Uterus (tissue), 4 donors: ENCODE measurements at places on chromosomes 5 and 9. TPM values are rescaled to one million over a fixed set of nuclear protein-coding genes. Genes with fewer than 3 reads are reported as not detected.

Gene GALNT10
- 5.6 TPM for total RNA-seq

Gene PRKAA1
- 82.4 TPM for total RNA-seq

Gene NPR3
- 23.1 TPM for total RNA-seq

Gene TEX48
- not detected for total RNA-seq

Gene SIL1
- total RNA-seq: 17.4 TPM

- H3K4me1 ChIP-seq: peaks cover 5% of the 10 kb centered on the region
- no peak for DNase-seq
- no peak overlapping the region for H3K4me3 ChIP-seq
- H3K27me3 ChIP-seq: no peaks in the 10 kb centered on the region
Measured at GRCh38 chr5:129481161-129481560, 21.1 kb downstream of the ADAMTS19 start.

DNA sequence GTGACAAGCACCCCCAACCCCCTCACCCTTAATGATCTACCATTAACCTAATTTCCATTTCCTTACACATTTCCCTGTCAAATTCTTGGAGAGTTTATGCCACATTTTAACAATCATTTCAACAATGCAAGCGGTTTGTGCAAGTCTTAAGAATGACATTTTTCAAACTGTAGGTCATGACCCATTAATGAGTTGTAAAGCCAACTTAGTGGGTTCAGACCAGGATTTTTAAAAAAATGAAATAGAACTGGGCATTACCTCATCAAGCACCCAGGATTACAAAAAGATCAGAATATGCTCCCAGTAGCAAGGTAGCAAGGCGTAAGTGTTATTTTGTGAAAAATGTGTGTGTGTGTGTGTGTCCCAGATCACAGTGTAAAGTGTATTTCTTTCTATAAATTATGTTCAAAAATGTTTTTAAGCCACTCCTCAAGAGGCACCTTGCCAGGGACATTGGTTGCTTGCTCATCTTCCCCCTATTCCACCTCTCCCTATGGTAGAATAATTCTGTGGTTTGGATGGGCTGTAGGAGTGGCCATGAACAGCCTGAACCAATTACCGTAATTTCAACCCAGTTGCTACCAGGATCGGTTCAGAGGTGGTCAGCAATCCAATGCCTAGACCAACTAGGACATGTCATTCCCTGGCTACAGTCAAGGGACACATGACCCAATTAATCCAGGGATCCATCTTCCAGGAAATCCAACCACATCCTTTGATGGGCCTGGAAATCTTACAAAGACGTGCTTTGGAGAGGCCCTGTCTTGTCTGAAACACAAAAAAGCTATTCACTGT is 14.4 kb upstream of the TGFBR1 start:
- DNase-seq: no peak
- H3K36me3 ChIP-seq: no peaks in the 10 kb centered on the region
- no peaks in the 10 kb centered on the region for H3K4me1 ChIP-seq
- no peak overlapping the region for H3K27ac ChIP-seq
- H3K27me3 ChIP-seq: no peaks in the 10 kb centered on the region
- no peak overlapping the region for H3K4me3 ChIP-seq

GRCh38 chr9:79799691-79800335 is 228.0 kb downstream of the TLE4 start:
- no peak for DNase-seq
- H3K4me3 ChIP-seq: no peak overlapping the region
- no peaks in the 10 kb centered on the region for H3K27me3 ChIP-seq
- H3K36me3 ChIP-seq: no peaks in the 10 kb centered on the region
- no peak overlapping the region for H3K27ac ChIP-seq

DNA sequence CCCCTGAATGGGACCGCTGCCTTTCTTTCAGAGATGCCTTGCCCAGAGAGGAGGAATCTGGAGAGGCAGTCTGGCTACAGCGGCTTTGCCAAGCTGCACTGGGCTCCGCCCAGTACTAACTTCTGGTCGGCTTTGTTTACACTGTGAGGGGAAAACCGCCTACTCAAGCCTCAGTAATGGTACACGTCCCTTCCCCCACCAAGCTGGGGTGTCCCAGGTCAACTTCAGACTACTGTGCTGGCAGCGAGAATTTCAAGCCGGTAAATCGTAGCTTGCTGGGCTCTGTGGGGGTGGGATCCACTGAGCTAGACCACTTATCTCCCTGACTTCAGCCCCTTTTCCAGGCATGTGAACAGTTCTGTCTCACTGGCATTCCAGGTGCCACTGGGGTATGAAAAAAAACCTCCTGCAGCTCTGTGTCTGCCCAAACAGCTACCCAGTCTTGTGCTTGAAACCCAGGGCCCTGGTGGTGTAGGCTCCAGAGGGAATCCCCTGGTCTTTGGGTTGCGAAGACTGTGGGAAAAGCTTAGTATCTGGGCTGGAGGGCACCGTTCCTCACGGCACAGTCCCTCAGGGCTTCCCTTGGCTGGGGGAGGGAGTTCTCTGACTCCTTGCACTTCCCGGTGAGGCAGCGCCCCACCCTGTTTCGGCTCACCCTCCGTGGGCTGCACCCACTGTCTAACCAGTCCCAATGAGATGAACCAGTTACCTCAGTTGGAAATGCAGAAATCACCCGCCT is 171.2 kb downstream of the CWC27 start:
- peak; percentile 17 for DNase-seq
- no peak overlapping the region for H3K4me3 ChIP-seq
- no peak overlapping the region for H3K27ac ChIP-seq
- H3K27me3 ChIP-seq: no peaks in the 10 kb centered on the region
- no peaks in the 10 kb centered on the region for H3K4me1 ChIP-seq

DNA sequence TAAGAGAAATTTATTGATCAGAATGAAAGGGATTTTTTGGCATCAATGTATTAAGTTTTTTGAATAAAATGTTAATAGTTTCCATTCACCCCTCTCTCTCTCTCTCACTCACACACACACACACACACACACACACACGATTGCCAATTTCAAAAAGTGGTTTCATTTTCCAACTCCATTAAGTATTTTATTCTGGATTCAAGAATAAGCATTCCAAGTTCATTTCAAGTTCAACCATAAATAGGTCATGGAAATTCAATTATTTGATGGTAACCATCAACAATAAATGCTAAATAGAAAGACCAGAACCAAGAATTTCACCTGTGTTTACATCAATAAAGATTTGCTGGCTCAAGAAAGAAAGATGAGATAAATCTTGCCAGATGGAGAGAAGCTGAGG is 171.6 kb downstream of the ADAMTS12 start:
- no peak overlapping the region for H3K27ac ChIP-seq
- H3K4me1 ChIP-seq: no peaks in the 10 kb centered on the region
- no peaks in the 10 kb centered on the region for H3K36me3 ChIP-seq

GRCh38 chr5:2375757-2376250 is 375.7 kb downstream of the IRX2 start:
- no peak overlapping the region for H3K4me3 ChIP-seq
- H3K4me1 ChIP-seq: no peaks in the 10 kb centered on the region
- DNase-seq: no peak
- no peaks in the 10 kb centered on the region for H3K36me3 ChIP-seq

DNA sequence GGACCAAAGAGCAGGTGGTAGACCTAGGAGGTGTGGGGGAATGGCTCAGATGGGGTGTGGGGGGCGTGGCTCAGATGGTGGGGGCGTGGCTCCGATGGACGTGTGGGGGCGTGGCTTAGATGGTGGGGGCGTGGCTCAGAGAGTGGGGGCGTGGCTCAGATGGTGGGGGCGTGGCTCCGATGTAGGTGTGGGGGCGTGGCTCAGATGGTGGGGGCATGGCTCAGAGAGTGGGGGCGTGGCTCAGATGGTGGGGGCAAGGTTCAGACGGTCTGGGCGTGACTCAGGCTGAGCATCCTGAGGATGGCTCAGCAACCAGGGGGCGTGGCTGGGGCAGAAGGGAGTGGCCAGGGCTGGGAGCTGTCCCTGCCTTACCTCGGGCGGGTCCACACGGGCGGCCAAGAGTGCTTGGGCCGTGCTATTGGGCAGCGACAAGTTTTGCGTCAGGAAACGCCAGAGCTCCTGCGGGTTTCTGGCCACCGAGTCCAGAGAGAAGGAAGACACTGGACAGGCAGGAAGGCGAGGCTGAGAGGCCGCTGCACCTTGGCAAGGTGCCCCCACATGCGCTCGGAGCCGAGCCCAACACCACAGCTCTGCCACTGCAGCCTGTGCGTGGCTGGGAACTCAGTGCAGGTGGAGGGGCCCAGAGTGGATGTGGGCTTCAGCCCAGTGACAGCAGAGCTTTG is 5.9 kb downstream of the ABCA2 start:
- DNase-seq: no peak
- H3K27me3 ChIP-seq: no peaks in the 10 kb centered on the region
- no peak overlapping the region for H3K4me3 ChIP-seq
- H3K4me1 ChIP-seq: peaks cover under 1% of the 10 kb centered on the region
- H3K27ac ChIP-seq: no peak overlapping the region

GRCh38 chr5:31232273-31232888 is 38.9 kb downstream of the CDH6 start:
- no peak overlapping the region for H3K27ac ChIP-seq
- no peak overlapping the region for H3K4me3 ChIP-seq
- no peaks in the 10 kb centered on the region for H3K27me3 ChIP-seq
- no peaks in the 10 kb centered on the region for H3K36me3 ChIP-seq
- DNase-seq: no peak

DNA sequence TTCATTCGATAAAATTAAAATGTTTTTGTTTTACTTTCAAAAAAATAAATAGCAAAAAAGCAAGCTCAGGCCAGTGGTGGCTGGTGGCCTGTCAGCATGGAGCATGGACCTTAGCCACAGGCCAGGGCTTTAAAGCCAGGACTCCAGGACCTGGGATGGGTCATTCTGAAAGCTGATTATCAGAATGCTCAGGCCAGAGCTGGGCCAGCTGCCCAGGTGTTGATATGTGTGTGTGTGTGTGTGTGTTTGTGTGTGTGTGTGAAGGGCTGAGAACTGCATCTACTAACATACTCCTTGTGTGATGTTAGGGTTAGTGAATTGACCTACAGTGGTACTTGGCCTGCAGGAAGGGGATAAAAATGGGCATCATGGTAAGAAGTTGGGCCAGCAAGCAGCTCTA is 21.5 kb downstream of the PALM2AKAP2 start:
- DNase-seq: no peak
- H3K27me3 ChIP-seq: no peaks in the 10 kb centered on the region
- H3K36me3 ChIP-seq: no peaks in the 10 kb centered on the region
- H3K4me3 ChIP-seq: no peak overlapping the region

DNA sequence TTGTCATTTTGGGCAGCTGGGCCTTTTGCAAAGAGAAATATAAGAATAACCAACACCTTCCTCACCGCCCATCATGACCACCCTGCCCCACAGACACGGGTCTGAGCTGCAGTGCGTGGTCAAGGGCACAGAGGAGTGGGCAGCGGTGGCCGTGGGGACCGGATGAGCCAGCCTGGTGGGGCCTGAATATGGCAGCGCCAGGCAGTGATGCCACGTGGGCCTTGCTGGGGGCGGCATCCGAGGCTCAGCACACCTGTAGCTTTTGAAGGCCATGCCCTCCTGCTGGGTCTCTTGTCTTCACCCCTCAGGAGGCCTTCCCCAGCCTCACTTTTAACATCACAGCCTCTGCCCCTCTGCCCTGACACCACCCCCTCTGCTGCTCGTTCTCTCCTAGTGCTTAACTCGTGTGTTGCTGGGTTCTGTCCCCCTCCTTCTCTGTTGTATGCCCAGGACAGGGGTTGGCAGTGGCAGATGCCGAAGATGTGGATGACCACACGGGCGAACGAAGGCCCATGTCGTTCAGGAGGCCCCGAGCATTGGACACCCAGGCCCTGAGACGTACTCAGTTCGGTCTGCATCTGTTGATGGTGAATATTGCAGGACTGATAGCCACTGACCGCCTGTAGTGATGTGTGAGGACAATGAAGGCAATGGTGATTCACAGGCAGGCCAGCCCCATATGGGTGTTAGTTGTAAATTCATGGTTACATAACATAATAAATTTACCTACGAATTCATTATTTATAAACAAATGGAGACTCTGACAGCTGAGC is 46.0 kb downstream of the AHRR start:
- H3K27me3 ChIP-seq: no peaks in the 10 kb centered on the region
- no peak for DNase-seq
- no peak overlapping the region for H3K4me3 ChIP-seq
- no peaks in the 10 kb centered on the region for H3K36me3 ChIP-seq
- no peaks in the 10 kb centered on the region for H3K4me1 ChIP-seq

DNA sequence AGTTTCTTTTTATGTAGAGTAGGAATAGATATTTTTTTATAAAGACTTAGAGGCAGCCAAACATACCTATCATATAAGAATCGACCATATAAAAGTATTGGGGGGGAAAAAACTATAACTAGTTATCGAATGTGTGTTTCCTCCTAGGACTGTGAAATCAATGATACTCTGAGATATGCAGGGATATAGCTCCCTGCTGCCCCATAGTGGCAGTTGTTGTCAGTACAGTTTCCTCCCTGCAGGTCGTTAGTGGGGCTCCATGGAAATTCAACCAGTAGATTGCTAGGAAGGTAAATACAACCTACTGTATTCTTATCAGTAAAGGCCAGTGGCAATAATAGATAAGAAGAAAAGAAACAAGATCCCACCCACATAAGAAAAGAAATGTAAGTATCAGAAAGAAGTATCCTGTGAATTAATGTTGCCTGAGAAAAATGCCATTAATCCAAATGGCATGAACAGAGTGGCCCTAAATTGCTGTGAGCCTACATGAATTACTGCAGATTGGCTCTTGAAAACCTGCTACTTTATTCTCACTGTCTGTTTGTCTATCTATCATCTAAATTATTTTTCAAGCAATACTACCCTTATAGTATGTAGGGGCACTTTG is 136.9 kb upstream of the FBN2 start:
- H3K27me3 ChIP-seq: no peaks in the 10 kb centered on the region
- no peak overlapping the region for H3K27ac ChIP-seq
- DNase-seq: peak; percentile 22
- no peaks in the 10 kb centered on the region for H3K4me1 ChIP-seq
- H3K4me3 ChIP-seq: no peak overlapping the region

GRCh38 chr9:124776618-124776953 is 347 bp upstream of the OLFML2A start:
- H3K4me3 ChIP-seq: peak overlapping the region; percentile 49
- no peak for DNase-seq
- H3K27me3 ChIP-seq: no peaks in the 10 kb centered on the region
- peak overlapping the region; percentile 93 for H3K27ac ChIP-seq

DNA sequence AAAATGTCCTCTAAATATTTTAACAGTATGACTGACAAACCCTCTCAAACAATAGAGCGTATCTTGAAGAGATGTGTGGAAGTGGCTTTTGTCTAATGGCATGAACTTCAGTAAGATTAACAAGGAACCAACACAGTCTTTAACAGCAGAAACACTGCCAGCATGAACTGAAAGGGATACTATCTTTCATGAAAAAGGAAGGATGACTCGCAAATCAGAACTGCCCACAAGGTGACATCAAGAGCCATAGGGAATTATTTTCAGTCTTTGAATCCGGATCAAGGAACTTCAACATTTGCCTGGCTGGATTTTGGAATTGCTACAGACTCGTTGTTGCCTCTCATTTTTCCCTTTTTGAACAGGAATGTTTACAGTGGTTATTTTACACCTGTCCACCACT is 5.1 kb upstream of the HEXB start:
- H3K4me1 ChIP-seq: no peaks in the 10 kb centered on the region
- H3K27ac ChIP-seq: no peak overlapping the region
- H3K27me3 ChIP-seq: no peaks in the 10 kb centered on the region
- no peak overlapping the region for H3K4me3 ChIP-seq

- no peaks in the 10 kb centered on the region for H3K27me3 ChIP-seq
- no peak overlapping the region for H3K4me3 ChIP-seq
- no peak overlapping the region for H3K27ac ChIP-seq
- no peaks in the 10 kb centered on the region for H3K4me1 ChIP-seq
Measured at GRCh38 chr9:38180656-38181055, 111.6 kb upstream of the SHB start.
